ENCODE measurements at places on chromosomes 12 and 14. TPM values are rescaled to one million over a fixed set of nuclear protein-coding genes. Genes with fewer than 3 reads are reported as not detected.

The AKAP5 gene
- total RNA-seq: 0.68 TPM

The TMEM132D gene
- total RNA-seq: not detected

The LRRC23 gene
- total RNA-seq: 21.7 TPM

The PGF gene
- total RNA-seq: 2.5 TPM

The PEX5 gene
- 32.8 TPM for total RNA-seq

The SLC17A8 gene
- total RNA-seq: not detected

The PTCSC3 gene
- not detected for total RNA-seq

The HOXC9 gene
- 13.7 TPM for total RNA-seq

The WNT1 gene
- not detected for total RNA-seq

The ADAMTS20 gene
- not detected for total RNA-seq

The AP1G2 gene
- 46.4 TPM for total RNA-seq

The KRT83 gene
- 4.2 TPM for total RNA-seq

The ACSS3 gene
- not detected for total RNA-seq

The EMP1 gene
- total RNA-seq: 156 TPM

The HCAR1 gene
- total RNA-seq: not detected
